ENCODE measurements at places on chromosomes 16 and 17.

DNA sequence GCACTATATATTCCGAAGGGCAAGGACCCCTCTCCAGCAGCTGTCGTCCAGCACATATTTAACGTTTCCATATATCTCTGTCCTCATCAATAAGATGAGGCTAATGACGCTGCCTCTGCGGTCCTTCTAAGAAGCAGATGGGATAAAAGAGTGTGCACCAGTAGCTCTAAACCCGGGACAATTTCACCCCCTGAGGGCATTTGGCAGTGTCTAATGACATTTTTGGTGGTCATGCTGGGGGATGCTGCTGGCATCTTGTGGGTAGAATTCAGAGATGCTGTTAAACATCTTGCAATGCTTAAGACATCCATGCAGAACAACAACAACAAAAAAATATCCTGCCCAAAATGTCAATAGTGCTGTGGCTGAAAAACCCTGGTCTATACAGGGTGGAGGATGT lies 372.9 kb downstream of the CDH13 start:
- DNase-seq, result no peak

GRCh38 chr16:82031116-82032084 lies 3.7 kb upstream of the HSD17B2 start:
- DNase-seq, result peak; percentile 80

DNA sequence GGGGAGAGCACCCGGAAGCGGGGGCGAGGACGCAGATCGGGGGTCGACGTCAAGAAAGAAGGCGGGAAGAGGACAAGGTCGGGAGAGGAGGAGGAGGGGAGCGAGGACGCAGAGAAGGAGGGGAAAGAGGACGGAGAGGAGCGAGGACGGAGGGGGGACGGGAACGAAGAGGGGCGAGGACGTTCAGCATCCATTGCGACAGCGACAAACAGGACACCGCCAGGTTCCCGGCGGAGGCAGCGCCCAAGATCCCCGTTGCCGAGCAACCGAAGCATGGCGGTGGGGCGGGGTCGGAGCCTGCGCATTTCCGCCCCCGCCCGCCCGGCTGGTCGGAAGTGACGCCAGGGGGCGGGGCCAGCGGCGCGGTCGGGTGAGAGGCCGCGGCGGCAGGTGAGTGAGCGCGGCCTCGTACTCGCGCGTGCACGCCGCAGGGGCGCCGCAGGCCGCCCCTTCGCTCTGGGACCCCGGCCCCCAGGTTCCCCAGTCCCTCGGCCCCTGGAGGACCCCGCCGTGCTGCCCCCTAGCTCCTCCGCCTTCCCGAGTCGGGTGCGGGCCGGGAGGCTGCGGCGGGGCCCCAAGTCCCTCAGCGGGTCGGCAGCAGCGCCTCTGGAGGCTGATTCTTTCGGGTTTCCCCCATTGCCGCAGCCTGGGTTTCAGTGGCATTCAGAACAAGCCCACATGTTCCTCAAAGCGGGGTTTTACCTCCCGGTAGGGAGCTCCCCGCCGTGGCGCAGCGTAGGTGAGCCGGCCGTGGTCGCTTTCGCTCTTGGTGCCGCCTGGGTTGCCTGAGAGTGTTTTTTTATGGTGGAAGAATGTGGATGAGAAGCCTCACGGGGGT lies at the start of gene FAM234A:
Gene FAM234A (plus strand): TSS at position 354 of the 838 bp plus-strand sequence. CDS start 19,593 bp downstream, outside the sequence.
- peak; percentile 93 for DNase-seq

- peak; percentile 74 for DNase-seq
Observed at GRCh38 chr16:65965628-65966027, 400.9 kb upstream of the CDH5 start.

GRCh38 chr16:62280506-62280905 lies 244.3 kb upstream of the CDH8 start:
- no peak for DNase-seq

DNA sequence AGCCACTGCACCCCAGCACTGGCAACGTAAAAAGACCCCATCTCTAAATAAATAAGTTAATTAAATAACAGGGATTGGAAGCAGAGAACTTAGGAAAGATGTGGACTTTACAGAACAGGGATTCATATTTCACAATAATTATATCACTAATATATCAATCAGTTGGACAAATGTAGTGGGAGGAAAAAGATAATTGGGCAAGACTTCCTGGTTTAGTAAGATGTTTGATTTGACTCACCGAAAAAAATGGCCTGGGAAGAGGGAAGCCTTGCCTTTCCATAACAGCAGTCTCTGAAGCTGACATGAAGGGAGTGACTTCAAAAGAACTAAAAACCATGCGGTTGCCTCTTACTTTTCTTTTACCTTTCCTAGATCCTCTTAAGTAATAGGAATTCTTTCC lies 15.2 kb upstream of the C17orf78 start:
- peak; percentile 93 for DNase-seq

- DNase-seq, result no peak
Observed at GRCh38 chr17:10290041-10290440, 82.8 kb downstream of the MYH13 start.

DNA sequence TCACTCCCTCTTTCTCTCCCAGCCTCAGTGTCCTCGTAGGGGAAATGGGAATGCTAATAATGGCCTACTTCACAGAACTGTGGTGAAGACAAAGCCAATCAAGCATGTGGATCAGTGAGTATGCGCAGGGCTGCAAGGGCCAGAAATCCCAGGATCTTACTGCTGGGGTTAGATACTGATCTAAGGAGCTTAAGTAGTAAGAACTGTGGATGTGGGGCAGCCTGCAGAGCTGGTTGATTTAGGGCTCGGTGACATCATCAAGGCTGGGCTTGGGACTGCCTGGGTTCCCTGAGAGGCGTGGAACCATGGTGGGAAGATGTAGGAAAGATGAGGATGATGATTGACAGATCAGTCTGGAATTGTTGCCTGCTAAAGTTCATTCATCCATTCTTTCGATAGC lies 25.6 kb downstream of the GOSR2 start:
- no peak for DNase-seq

DNA sequence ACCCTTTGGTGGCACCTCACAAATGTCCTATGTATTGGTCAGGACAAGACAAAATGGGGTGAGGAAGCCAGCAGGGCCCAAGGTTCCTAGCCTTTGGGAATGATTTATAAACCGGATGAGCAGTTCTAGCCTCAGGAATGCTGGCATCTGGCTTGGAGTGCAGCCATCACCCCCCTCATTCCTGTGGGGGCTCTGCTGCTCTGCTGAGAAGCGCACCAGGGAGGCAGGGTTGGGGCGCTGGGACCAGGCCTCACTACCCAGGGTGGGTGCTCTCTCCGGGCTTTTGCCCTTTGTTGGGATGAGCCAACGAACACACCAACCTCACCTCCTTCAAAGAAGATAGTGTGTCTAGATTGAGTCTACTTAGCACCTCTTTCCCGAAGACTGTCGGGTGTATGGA lies 39.2 kb downstream of the TMEM11 start:
- no peak for DNase-seq

- DNase-seq, result no peak
Observed at GRCh38 chr16:49012961-49013726, 268.5 kb downstream of the CBLN1 start.

DNA sequence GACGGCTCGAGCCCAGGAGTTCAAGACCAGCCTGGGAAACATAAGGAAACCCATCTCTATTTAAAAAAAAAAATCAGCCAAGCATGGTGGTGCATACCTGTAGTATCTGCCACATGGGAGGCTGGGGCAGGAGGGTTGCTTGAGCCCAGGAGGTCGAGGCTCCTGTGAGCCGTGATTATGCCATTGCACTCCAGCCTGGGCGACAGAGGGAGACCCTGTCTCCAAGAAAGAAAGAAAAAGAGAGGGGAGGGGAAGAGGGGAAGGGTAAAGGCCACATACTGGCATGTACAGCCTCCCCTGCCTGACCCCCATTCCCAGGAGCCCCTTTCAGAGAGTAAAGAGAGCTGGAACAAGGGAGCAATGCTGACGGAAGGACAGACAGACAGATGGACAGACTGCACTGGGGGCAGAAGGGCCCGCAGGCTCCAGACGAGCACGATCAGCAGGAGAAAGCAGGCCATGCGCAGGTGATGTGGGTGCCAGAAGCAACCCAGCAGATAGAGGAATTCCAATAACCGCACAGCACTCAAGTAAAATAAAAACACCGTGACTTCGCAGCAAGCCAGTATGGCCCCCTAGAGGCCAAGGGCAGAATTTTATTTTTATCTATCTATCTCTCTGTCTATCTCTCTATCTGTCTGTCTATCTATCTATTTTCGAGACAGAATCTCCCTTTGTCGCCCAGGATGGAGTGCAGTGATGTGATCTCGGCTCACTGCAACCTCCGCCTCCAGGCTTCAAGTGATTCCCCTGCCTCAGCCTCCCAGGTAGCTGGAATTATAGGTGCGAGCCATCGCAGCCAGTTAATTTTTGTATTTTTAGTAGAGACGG lies 27.1 kb upstream of the SNN start:
- peak; percentile 80 for DNase-seq

DNA sequence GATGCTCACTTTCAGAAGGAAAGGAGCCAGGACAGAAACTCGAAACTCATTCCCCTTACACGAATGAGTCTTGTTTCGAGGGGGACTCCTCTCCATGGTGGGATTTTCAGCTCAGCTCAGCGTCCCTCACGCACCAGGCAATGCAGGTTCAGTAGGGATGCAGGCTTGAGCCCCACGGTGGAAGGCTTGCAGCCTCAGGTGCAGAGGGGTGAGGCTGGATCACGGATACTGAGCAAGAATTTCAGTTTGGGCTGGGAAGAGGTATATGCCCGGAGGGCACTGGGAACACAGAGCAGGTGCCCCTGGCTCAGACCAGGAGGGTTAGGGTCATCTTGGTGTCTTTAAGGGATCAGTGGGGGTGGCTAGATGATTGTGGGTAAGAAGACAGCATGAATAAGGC lies 344.9 kb upstream of the TNRC6C start:
- no peak for DNase-seq

- no peak for DNase-seq
Observed at GRCh38 chr16:51402785-51403184, 251.7 kb upstream of the SALL1 start.

DNA sequence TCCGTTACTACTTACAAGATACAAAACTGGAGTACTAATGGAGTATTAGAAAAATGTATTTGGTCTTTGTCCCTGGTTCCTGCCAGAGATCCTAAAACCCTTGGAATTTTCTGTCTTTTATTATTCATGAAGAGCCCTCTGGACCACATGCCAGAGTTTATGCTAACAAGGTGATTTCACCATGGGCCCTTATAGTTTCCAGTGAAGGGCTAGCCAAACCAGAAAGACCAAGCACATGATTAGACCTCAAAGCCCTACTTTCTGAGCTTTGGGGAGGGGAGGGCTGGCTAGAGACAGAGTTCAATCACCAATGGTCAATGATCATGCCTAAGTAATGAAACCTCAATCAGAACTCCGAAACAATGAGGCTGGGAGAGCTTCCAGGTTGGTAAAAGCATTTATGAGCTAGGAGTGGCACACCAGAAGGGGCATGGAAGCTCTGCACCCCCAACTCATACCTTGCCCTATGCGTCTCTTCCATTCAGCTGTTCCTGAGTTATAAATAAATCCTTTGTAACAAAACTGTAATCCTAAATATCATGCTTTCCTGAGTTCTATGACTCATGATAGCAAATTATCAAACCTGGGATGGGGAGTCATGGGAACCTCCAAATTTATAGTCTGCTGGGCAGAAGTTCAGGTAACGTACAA lies 10.4 kb downstream of the DCUN1D3 start:
- no peak for DNase-seq

DNA sequence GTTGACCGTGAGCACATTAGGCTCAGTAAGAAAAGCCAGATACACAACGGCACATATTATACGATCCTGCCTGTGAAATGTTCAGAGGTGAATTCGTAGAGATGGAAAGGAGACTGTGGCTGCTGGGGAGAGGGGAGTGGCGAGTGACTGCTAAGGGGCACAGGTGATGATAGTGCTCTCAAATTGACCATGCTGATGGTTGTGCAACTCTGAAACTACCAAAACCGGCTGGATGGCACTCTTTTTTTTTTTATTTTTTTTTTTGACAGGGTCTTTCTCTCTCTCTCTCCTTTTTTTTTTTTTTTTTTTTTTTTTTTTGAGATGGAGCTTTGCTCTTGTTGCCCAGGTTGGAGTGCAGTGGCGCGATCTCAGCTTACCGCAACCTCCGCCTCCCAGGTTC lies 8.1 kb upstream of the SEC14L5 start:
- DNase-seq, result no peak

- DNase-seq, result peak; percentile 97
Observed at GRCh38 chr17:42586514-42587230, 9.1 kb upstream of the PSMC3IP start.

- DNase-seq, result no peak
Observed at GRCh38 chr17:82370471-82371332, 863 bp upstream of the UTS2R start.

GRCh38 chr17:1486802-1487695 lies 5.4 kb downstream of the MYO1C start:
- DNase-seq, result peak; percentile 82

- DNase-seq, result no peak
Observed at GRCh38 chr16:51416926-51417325, 265.9 kb upstream of the SALL1 start.

- peak; percentile 93 for DNase-seq
Observed at GRCh38 chr16:78705694-78706093, 606.2 kb downstream of the WWOX start.

Data from epithelial cell of esophagus (primary cell).